ENCODE measurements at places on chromosomes 6 and 20.
A peak's percentile ranks its signal among the peaks of the same experiment; 100 is the strongest.

GRCh38 chr6:33418690-33419291 lies 884 bp upstream of the CUTA start:
- no peak for DNase-seq

- peak; percentile 9 for DNase-seq
These were observed 118.8 kb downstream of the CDKAL1 start for GRCh38 chr6:20653085-20653479.

DNA sequence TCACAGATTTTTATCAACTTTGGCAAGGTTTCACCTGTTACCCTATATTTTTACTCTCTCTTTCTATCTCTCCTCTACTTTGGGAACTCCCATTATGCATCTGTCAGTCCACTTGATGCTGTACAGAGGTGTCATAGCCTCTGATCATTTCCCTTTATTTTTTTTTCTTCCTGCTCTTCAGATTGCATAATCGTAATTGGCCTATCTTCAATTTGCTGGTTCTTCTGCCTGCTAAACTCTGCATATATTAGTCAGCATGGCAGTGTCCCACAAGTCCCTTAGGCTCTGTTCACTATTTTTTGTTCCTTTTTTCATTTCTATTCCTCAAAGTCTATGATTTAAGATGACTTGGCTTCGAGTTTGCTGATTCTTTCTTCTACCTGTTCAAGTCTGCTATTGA lies 44.7 kb upstream of the MICB start:
- DNase-seq: no peak

- DNase-seq: no peak
These were observed 192.5 kb upstream of the RREB1 start for GRCh38 chr6:6915219-6915618.

DNA sequence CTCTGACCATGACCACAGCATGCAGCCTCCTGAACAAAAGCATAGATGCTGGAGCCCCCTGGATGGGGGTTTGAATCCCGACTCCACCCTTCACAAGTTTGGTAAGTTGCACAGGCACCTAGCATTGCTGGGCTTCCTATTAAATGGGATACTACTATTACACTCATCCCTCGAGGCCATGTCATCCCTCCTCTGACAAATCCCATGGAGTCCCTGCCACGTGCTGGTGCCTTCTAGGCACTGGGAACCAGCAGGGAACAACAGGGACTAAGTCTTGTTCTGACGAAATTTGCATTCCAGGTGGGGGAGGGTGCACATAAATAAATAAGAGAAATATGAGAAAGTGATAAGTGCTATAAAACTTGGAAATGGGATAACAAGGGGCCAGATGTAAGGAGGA lies 15.3 kb upstream of the SIRPA start:
- no peak for DNase-seq

DNA sequence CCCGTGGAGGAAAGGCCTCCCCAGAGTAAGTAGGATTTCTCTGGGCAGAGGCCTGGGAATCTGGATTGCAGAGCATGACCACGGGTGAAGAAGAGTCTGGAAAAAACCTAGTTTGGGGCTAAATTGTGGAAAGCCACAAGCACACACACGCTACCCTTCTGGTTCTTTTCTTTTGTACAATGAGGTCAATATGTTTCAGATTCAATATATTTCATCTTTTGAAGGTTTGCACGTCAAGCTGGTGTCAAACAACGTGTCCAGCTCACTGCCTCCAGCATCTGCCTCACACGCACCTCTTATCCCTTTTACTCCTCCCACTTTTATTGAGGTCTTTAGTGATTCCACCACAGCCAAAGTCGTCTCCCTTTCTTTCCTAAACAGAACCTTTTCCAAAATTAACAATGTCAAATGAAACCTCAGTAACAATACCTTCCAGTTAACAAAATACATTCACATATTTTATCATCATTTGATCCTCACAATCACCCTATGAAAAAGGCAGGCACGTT lies 773 bp upstream of the EPB41L2 start:
- DNase-seq: no peak

- no peak for DNase-seq
These were observed 140.3 kb downstream of the DLL1 start for GRCh38 chr6:170150590-170150945.

GRCh38 chr6:105573138-105573537 lies 170.3 kb upstream of the PREP start:
- no peak for DNase-seq

GRCh38 chr20:15767999-15768741 lies 805.1 kb downstream of the KIF16B start:
- DNase-seq: no peak

DNA sequence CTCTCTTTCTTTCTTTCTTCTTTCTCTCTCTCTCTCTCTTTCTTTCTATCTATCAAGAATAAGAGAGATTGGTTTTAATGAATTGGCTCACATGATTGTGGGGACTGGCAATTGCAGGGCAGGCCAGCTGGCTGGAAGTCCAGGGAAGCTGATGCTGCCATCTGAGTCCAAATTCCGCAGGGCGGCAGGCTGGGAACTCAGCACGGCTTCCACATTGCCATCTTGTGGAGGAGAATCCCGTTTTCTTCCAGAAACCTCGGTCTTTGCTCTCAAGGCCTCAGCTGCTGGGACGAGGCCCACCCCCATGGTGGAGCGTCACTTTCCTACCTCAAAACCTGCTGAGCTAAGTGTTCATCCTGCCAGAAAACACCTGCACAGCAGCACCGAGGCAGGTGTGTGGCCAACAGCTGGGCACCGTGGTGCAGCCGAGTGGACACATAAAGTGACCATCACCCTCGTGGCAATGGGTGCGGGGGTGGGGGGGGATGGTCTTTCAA lies 58.8 kb upstream of the SLCO4A1 start:
- DNase-seq: no peak
